ENCODE measurements at places on chromosomes 6 and 20.

GRCh38 chr20:22438926-22439325 lies 145.4 kb downstream of the FOXA2 start:
- no peak for DNase-seq

DNA sequence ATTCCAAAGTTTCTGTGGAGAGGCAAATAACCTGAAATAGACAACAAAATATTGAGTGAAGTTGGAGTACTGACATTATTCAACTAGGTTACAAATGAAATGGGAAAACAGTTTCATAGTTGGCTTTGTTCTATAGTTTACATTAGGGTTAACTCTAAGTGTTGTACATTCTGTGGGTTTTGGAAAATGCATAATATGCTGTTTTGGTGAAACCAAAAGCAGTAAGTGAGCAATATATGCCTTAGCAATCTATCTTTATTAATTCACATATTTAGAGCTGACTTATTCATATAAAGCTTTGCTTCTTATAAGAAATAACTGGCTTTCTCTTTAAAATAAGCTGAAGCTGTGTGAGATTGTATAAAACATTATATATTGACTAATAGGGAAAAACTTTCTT lies 157.5 kb upstream of the AHI1 start:
- DNase-seq, result no peak

GRCh38 chr6:122049341-122049740 lies 350.1 kb upstream of the HSF2 start:
- peak; percentile 65 for DNase-seq

DNA sequence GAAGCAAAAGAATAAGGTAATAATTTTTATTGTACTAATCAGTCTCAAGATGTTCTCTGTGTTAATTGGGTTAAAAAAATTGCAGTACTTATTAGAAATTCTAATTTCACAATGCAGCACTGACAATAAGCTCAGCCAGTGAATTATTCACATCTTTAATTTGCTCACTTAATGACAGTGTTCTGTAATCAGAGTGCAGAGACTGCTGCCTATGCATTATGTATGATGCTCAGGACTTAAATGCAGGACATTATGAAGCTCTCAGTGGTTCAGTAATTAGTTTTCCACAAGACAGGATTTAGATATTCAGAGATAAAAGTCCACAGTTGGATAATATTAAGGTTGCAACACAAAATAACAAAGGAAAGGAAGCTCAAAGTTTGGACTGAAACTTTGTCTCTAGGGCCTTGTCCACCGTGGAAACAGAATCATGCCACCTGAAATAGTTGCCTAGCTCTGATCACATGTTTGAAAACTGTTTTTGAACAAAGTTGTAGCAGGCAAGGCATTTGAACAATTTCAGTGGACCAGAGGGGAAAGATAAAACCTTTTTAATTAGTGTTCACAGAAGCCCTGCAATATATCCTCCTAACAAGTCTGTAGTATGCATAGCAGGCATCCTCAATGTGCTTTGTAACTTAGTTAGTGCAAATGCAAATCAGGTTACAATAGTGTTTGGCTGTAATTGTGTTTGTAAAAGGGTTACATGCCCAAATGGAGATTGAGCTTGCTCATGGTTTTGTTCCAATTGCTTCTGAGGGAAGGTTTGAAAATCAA lies 23.7 kb upstream of the MMS22L start:
- no peak for DNase-seq

GRCh38 chr6:26305641-26305969 lies 59.4 kb upstream of the BTN3A2 start:
- DNase-seq, result no peak

DNA sequence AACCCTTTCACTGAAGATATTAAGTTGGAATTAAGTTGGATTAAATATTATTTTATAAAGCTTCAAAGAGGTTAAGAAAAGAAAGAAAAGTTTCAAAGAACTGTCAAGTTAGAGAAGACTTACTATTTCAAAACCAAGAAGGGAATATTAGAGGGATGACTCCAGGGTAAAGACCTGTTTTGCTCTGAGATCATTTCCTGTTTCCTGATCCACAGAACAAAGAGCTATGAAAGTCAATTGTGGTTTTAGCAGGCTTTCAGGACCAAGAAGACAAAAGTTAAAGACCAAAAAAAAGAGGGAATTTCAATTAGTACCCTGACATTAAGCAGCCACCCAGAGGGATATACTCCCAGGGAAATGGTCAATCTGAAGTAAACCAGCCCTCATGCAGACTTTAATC lies 19.4 kb downstream of the ESF1 start:
- DNase-seq, result no peak

DNA sequence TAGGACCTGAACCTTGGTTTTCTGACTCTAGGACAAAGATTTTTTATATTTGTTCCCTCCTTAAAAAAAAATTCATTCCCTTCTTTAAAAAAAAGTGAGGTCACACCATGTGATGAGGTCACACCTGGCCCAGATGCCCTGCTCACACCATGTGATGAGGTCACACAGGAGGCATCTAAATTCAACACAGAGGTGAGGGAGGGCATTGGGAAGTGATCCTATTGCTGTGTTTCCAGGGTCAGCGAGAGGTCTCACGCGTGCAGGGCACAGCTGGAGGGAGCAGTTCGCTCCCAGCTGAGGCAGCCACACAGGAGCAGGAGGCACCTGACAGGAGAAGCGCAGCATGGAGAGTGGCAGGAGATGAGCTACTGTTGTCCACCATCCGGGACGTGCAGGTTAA lies 92.5 kb downstream of the SLC22A23 start:
- no peak for DNase-seq

DNA sequence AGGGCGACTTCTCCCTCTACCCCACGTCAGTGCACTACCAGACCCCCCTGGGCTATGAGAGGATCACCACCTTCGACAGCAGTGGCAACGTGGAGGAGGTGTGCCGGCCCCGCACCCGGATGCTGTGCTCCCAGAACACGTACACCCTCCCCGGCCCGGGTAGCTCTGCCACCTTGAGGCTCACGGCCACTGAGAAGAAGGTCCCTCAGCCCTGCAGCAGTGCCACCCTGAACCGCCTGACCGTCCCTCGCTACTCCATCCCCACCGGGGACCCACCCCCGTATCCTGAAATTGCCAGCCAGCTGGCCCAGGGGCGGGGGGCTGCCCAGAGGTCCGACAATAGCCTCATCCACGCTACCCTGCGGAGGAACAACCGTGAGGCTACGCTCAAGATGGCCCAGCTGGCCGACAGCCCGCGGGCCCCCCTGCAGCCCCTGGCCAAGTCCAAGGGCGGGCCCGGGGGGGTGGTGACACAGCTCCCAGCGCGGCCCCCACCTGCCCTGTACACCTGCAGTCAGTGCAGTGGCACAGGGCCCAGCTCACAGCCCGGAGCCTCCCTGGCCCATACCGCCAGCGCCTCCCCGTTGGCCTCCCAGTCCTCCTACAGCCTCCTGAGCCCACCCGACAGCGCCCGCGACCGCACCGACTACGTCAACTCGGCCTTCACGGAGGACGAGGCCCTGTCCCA lies 57.5 kb upstream of the TMEM181 start:
- DNase-seq, result no peak

GRCh38 chr6:31225735-31226134 lies 46.2 kb downstream of the HLA-C start:
- no peak for DNase-seq

DNA sequence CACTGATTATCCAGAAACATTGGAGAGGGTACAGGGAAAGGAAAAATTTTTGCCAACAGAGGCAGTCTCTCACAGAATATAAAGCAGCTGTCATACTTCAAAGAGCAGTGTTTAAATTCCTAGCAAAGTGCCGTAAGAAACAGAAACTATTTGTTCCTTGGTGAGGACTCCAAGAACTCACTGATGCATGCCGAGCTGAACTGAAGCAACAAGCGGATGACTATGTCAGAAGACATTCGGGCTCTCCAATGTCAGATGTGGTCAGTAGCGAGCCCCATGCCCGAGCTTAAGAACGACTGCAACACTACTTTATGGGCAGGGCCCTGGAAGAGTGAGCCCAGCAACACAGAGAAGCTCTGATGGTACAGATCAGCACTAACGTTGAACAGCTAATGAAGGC lies 54.7 kb downstream of the OR2B6 start:
- no peak for DNase-seq

DNA sequence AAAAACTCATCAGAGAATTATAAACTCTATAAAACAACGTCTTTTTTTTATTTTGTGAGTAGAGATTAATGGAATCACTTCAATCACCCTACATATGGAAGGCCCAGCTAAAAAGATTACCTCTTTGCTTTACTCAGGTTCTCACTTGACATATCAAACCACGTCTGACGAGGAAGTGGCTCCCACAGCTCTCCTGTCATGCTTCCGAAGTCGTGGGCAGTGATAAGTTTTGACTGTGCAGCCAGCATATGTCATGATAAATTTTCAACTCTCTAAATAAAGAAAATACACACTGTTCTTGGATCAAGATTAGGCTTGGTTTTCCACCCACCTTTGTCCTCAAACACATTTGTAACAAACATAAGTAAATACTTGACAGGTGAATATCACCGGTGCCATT lies 279.5 kb upstream of the RNF217 start:
- no peak for DNase-seq

- DNase-seq, result no peak
These were observed 466 bp upstream of the PSMB1 start for GRCh38 chr6:170553534-170554012.

GRCh38 chr6:42390228-42390934 lies 61.3 kb downstream of the TRERF1 start:
- DNase-seq, result no peak

GRCh38 chr20:19969106-19969505 lies 48.1 kb upstream of the NAA20 start:
- no peak for DNase-seq

- no peak for DNase-seq
These were observed 39.8 kb upstream of the EDN1 start for GRCh38 chr6:12250383-12250770.

GRCh38 chr6:139977887-139978332 lies 603.5 kb upstream of the CITED2 start:
- DNase-seq, result no peak

DNA sequence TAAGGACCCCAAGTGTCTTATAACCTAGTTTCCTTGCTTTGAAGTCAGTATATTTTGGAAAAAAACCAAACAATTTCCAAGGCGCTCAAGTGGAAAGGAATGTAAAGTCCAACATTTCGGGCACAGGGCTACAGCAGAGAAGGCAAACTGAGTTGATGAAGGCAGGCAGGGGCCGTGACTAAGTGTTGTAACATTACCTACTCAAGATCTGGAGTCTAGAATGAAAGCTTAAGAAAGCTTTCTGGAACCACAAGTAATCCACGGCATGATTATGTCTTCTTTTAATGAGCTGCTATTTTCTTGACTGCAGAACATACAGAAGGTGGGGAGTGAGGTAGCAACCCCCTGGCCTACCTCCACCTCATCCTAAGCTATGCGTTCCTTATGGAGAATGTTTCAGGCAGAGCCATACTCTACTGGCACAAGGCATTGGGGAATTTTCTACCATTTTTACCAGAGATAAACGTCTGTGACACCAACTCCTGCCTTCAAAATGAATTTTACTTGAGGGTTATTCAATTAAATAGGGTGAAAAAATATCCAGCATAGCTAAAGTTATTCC lies 4.3 kb downstream of the PPP1R10 start:
- no peak for DNase-seq

DNA sequence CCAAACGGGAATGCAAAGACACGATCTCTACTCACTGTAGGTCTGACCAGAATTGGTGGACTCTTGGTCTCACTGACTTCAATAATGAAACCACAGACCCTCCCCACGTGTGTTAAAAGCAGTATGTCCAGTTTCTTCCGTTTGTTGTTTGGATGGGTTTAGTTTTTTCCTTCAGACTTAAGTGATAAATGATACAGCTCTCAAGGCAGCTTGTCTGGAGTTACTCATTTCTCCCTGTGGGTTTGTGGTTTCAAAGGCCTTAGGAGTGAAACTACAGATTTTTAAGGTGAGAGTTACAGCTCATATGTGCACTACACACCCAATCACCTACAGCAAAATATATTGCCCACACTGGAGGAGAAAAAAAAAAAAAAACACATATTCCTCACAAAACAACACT lies 86.7 kb upstream of the STMND1 start:
- DNase-seq, result no peak

- no peak for DNase-seq
These were observed 5.5 kb upstream of the PROCR start for GRCh38 chr20:35166242-35166830.

GRCh38 chr6:76843054-76843822 lies 620.1 kb downstream of the HTR1B start:
- DNase-seq, result no peak

- DNase-seq, result no peak
These were observed 60.1 kb downstream of the SYNJ2 start for GRCh38 chr6:158041788-158042187.

DNA sequence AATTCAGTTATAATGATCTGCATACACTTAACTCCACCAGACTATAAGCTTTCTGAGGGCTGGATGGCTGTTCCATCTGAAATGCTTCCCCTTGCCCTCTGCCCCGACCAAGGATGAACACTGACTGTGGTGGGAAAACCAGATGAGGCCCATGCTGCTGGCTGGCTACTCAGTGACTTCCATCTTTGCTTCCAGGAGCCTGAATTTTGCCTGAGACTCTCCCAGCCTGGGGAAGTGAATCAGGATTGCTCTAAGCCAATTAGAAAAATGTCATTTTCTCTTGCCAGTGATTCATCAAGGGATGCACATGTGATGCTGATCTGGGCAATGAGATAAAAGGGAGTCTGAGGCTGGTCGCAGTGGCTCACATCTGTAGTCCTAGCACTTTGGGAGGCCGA lies 1.7 kb upstream of the TOMM34 start:
- DNase-seq, result no peak

DNA sequence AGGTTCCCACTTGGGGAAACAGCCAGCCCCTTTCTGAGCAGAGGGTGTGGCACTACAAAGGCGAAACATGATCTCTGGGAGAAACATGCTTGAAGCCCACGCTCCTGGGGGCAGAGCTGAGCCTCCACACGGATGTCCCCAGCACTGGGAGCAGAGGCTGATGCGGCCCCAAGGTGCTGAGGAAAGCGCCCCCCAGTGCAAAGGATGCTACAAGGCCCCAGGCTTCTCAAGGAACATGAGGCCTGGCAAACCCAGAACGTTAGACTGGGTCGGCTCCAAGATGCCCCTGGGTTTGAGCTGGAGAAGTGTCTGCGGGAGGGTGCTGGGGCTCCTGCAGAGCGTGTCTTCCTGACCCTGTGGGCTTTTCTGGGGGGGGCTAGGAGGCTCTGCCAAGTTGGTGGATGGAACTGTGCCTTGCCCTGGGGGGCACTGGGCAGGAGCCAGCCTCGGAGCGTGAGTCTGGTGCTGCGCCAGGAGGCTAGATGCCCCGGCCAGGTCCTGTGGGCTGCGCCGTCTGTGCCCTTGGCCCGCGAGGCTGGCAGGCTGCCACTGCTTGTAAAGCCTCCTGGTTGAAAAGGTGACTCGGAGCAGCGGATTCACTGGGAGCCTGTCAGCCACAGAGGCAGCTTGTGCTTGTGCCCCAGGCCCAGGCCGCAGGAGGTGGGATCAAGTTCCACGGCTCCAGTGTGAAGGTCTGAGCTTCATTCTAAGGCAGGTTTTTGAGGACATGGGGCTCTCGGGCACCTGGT lies 8.1 kb downstream of the SYNJ2 start:
- peak; percentile 47 for DNase-seq
